Effector CD4-positive, alpha-beta T cell (primary cell): ENCODE measurements at places on chromosomes 3 and 15.

DNA sequence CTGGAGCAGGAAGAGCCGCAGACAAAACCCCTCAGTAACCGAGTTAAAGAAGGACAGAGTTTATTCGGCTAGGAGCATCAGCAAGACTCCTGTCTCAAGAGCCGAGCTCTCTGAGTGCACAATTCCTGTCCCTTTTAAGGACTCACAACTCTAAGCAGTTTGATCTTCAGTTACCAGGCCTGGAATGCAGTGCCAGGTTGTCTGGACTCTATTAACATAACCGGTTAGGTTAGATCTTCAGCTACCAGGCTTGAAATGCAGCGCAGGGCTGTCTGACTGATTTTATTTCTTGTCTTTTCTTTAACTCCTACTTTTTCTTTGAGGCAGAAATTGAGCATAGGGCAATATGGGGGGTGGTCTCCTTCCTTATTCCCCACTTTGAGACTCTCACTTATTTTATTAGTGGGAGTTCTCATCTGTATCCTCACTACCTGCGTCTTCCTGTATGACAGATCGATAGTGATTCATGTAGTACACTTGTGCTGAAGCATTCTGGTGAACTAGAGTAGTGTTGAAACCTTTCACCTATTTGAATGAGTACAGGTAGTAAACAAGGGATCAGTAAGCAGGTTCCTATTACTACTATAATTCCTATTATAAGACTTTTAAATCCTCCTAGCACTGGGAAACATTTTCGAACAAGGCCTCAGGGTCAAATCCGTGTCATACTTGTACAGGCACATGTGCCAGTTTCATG is 325.0 kb downstream of the CGGBP1 start:
- DNase-seq, result no peak

- no peak for DNase-seq
Observed at GRCh38 chr3:129942296-129942695, 32.2 kb upstream of the TRH start.

- DNase-seq, result no peak
Observed at GRCh38 chr3:50617911-50618481, 1.0 kb downstream of the MAPKAPK3 start.

- DNase-seq, result no peak
Observed at GRCh38 chr3:14143271-14144225, 18.7 kb downstream of the TMEM43 start.

GRCh38 chr3:13711911-13712650 is 163.2 kb downstream of the FBLN2 start:
- no peak for DNase-seq

GRCh38 chr15:78307976-78308375 is 8.6 kb upstream of the SKIC8 start:
- DNase-seq, result no peak

DNA sequence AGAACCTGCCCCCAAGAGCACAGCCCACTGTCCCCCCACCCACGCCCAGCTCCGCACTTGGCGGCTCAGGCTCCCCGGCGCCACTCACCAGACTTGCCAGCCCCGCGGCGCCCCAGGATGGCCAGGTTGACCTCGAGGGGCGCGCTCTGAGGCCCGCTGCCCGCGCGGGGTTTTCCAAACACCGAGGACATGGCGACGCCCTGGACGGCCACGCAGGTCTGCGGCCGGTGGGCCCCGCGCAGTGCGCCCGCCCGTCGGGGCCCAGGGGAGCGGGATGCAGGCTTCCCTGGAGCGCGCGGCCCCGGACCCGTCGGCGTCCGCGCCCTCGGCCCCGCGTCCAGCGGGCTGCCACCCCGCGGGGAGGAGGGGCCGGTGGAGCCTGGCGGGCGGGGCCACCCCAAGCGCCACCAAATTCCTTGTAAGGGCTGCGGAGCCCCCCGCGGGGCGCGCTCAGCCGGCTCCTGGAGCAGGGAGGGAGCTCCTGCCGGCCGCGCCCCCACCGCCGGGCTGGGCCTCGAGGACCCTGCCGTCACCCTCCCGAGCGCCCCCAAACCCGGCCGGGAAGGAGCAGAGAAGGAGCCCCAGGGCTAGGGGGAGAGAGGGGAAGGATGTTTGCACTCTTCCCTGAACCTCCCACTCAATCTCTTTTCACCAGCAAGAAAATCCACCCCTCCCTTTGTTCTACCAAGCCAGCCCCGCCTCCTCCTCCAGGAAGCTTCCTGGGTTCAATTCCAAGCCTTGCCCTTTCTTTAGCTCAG is at the start of gene RASL12:
Gene RASL12 (minus strand): TSS at position 347 of the 758 bp plus-strand sequence. CDS start 156 bp downstream, at position 191.
- no peak for DNase-seq

DNA sequence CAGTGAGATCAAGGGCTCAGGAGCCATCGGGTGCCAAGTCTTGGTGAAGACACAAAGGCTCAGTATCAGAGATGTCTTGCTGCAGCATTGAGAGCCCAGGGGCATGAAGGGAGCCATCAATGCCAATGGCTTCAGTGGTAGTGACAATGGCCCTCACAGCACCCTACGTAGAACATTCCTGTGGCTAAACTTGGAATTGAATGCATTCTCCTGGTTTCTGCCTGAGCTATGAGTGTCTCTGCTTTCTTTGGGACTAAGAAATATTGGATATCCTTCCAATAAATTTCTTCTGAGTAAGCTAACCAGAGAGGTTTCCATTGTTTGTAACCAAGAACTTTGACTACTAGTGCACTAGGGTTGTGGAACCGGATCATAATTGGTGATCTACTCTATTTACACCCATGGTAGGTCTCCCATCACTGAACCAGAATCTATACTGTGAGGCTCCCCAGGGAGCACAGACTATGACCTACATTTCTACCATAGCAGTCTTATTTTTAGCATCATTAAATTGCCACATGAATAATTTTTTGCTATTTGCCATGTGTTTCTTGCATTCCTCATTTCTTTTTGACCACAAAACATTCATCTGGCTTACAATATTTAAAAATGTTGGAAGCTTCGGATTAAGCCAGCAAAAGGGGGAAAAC is 31.6 kb upstream of the PDZRN3 start:
- DNase-seq, result no peak

DNA sequence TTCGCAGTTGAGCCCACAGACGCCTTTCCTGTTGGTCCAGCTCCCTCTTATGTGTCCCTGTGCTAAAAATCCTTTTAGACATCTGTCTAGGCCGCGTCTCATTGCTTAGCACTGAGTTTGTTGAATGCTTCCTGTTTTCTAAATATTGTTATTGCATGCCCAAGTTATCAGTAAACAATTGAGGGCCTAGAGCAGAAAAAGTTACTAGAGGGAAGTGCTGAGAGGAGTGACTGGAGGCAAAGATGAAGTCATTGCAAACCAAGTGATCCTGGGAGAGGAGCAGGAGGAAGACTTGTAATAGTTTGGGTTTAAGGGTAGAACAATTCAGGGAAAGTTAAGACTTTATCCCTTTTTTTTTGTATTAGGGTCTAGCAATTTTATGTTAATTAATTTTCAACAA is 88.1 kb downstream of the DCUN1D1 start:
- no peak for DNase-seq

DNA sequence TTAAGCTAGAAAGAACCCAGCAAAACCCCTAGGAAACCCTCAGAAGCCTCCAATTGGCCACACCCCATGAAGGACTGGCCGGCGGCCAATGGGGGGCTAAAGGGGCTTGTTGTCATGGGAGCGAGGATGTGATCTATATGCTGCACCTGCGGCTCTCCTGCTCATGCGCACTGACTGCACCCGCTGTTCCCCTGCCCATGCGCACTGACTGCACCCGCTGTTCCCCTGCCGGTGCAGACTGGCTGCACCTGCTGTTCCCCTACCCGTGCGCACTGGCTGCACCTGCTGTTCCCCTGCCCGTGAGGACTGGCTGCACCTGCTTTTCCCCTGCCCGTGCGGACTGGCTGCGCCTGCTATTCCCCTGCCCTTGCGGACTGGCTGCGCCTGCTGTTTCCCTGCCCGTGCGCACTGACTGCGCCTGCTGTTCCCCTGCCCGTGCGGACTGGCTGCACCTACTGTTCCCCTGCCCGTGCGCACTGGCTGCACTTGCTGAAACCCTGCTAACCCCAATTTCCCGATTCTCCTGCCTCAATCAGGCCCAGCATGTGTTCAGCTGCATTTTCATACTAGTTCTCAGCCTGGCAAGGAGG is 16.8 kb upstream of the MCCC1 start:
- peak; percentile 46 for DNase-seq

- DNase-seq, result no peak
Observed at GRCh38 chr3:168847291-168847883, 751.7 kb upstream of the GOLIM4 start.

DNA sequence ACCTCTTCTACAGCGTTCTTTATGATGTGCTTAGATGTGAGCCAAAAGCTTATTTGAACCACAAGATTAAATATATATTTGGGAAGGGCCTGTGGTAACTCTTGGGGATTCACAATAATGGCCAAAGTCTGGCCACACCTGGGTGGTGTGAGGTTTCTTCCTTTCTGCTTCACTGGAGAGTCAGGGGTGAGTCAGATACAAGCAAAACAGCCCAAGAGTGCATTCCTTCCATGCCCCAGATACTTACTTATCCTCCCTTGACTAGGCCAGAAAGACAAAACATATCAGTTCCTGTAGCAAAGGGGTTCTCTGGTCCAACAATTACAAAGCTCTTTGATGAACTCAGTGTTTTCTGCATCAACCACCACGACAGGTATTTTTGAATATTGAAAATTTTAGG is 941 bp downstream of the ZBED2 start:
- DNase-seq, result no peak

GRCh38 chr3:151777880-151778279 is 36.0 kb upstream of the AADAC start:
- DNase-seq, result no peak

DNA sequence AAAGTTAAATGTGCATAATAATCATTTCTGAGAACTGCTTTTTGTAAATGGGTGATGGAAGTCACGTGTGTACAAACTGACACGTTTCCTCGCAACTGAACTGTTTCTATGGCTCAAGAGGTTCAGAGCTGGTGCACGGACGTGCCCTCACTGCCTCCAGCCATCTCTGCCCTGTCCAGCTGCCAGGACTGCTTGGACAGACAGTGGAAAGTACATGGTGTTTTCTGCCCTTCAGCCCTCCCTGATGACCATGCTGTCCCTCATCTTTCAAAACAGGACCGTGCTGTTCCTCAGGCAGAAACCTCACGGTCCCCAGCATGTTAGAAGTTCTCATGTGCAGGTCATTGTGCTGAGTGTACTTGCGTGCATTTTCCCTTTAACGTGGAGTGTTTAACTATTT is 38.7 kb downstream of the GJD2 start:
- no peak for DNase-seq

DNA sequence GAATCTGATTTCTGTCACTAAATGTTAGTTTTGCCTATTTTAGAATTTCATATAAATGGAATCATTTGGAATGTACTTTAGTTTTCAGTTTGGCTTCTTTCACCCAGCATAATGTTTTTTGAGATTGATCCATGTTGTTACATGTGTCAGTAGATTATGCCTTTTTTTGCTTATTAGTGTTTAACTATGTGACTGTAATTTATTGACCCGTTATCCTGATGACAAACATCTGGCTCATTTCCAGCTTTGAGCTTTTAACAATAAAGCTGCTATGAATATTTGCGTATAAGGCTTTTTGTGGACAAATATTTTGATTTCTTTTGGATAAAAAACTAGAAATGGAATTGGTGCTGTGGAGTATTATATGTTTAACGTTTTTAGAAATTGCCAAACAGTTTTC is 254.5 kb upstream of the CFAP20DC start:
- DNase-seq, result no peak

- DNase-seq, result no peak
Observed at GRCh38 chr3:61803983-61804382, 242.6 kb downstream of the PTPRG start.

DNA sequence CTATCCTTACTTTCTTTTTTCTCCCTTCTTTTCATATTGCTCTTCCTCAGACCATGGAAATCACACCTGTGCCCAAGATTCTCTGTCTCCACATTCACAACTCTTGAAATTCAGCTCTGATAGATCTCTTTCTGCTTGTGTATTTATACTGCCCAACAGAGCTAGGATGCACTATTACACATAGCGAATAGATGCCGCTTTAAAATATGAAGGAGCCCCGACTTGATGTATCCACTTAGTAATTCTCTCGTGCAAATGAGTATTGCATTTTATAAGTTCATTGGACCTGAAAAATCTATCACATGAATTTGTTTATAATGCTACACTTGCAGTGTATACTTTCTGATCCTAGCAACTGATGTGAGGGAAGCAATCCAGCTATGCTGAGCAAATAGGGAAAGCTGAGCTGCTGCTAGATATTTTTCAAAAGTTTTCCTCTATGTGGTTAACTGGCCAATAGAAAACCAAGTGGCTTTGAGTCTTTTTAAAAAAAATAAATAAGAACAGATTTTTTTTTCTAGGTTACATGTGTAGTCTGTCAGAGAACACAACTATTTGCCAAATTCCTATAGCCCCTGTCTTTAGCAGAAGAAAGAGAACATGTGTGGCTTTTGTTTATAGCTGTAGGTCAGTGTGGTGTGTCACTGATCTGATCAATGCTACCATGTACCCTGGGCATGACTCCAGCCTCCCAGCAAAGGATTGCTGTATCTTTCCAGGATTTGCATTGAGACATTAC is 64.3 kb upstream of the LEKR1 start:
- DNase-seq, result no peak

DNA sequence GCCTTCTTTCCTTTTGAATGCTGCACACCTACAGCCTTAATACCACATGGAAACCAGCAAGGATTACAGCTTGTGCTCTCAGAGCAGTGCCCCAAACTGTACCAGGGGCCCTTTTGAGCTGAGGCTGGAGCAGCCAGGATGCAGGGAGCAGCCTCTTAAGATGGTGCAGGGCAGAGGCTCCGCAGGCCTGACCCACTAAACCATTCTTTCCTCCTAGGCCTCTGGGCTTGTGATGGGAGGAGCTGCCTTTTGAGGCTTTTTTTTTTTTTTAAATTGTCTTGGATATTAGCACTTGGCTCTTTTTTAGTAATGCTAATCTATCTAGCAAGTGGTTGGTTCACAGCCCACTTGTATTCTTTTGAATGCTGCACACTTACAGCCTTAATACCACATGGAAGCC is 37.7 kb downstream of the PFN2 start:
- DNase-seq, result no peak

GRCh38 chr3:161066930-161067329 is 38.2 kb downstream of the B3GALNT1 start:
- DNase-seq, result no peak

GRCh38 chr15:43534897-43535296 is 17.5 kb downstream of the MAP1A start:
- DNase-seq, result no peak

DNA sequence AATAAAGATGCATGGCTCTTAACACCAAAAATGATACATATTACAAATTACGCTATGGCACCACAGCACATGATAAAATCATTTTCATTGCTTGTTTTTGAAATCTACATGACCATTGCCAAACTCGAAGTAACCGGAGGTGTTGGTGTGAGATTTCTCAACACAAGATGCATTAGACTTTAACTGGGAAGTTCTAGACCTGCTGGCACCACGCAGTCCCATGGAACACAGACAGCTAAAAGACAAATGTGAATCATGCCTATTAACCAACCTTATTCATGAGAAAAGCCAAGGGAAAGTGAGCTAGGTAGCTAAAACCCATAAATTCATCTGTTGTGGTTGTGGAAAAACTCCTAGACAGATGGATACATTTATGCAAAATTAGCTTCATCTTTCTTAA is 595.4 kb downstream of the FOXP1 start:
- no peak for DNase-seq
